Umbilical cord (tissue), 2 donors: ENCODE measurements at places on chromosomes 1 and 21. TPM values are rescaled to one million over a fixed set of nuclear protein-coding genes. Genes with fewer than 3 reads are reported as not detected.

GRCh38 chr1:36583080-36583479, 100.4 kb upstream of the CSF3R start:
- no peak for DNase-seq

GRCh38 chr1:172682812-172683211, 23.9 kb downstream of the FASLG start:
- no peak for DNase-seq

DNA sequence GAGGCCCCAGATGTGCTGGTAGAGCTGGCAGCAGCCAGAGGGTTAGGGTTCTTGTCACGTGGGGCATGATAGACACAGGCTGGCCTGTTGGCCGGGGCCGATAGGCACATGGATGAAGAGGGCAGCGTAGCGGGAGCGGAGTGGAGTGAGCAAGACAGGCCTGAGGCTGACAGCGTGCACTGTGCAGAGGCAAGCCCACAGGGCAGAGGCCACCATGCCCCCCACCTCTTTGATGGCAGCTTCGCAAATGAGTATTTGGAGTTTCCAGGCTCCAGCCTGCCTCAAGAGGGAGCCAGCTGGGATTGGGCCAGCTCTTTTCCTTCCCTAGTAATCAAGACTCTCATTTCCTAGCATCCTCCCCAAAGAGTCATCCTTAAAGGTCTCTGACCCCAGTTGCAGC, 43.5 kb downstream of the TMCC2 start:
- DNase-seq: no peak

DNA sequence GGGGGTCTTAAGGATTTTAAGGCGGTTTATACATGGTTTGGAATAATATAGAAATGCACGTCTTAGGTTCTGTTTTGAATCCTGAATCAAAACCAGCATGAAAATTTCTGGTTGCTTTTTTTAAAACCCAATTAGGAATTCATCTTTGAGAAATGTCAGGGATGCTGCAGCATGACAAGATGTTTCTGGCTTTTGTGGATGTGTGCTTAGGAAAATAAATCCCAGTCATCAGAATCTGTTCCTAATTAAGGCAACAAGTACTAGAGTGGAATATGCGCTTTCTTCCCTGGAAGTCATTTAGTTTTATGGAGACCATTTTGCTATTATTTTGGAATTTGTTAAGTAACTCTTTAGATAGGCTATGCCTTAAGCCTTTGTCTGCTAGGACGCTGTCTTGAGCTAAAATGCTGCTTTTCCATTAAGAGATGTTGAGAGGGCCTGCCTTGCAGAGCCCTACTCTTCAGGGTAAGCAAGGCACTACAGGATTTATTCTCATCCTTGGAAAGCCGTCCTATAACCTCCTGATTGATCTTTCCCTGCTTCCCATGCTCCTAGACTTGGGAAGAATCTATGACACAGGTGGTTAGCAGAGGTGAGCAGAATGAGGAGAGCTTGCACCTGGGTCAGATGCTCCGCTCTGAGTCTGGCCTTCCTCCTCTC, 332.8 kb downstream of the DISC1 start:
- DNase-seq: no peak

DNA sequence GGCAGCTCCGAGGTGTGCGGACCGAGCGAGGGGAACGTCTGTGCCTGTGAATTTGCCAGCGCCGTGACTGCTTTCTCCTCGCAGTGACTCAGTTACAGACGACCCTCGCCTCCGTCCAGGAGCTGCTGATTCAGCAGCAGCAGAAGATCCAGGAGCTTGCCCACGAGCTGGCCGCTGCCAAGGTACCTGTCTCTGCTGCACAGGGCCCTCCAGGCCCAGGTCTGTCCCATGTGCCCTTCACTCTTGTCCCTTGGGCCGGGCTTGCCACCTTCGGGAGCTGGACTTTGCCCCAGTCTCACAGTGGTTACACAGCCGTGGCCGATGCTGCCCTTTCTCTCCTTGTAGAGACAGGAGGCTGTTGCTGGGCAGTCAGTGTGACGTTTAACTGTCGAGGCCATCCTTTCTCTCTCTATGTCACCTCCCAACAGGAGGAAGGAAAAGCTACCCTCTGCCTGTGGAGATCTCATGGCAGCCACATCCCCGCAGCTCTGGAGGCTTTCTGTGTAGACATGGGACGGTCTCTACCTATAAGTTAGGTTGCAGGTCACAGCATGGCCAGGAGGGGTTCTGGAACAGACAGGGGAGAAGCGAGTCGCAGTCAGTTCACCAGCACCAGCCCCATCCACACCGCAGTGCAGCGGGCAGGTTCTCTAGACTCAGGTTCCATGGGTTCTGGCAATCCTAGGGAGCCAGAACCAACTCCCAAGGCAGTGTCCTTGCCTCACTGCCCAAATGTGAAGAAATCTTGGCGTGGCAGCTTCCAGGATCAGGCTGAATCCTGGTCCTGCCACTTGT, 149.7 kb downstream of the PEX14 start:
- no peak for DNase-seq

- peak; percentile 32 for DNase-seq
Measured at GRCh38 chr1:30058970-30059369, 664.4 kb downstream of the MATN1 start.

DNA sequence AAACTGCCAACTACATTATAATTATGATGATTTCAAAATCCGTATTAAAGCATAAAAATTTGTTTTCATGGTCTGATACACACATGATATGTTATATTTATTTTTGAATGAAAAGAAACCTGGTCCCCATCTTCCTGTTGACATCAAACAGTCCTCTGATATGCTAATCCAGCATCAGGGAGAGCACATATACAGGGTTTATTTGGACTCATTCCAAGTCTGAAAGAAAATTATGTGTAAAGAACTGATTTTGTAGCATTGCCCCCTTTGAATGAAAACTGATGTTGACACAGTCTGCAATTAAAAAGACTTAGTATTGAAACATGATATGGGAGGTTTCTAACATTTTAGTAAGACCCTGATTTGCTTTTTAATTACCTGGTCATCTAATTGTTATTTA, 119.4 kb downstream of the NEK7 start:
- DNase-seq: no peak

DNA sequence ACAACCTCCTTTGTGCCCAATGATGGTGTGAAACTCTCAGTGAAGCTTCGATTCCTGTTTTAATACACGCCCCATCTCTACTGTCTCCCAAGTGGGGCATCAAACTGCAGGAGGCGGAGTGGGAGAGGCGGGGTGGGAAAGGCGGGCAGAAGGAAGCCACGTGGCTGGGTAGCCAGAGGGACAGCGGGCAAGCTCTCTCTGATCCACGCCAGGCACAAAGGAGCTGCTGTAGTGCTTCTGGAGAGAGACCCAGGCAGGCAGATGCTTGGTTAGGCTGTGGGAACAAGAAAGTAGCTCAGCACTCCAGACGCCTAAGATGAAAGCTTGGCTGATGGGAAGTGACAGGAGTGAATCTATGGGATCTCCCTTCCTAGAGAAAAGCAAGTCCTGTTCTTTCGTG, 25.7 kb downstream of the TRIM67 start:
- DNase-seq: no peak

- no peak for DNase-seq
Measured at GRCh38 chr1:9080705-9081291, 11.4 kb upstream of the SLC2A5 start.

GRCh38 chr1:54095546-54096226, 42.3 kb downstream of the TCEANC2 start:
- DNase-seq: no peak

- DNase-seq: peak; percentile 63
Measured at GRCh38 chr21:45308194-45309068, 20.7 kb upstream of the POFUT2 start.

DNA sequence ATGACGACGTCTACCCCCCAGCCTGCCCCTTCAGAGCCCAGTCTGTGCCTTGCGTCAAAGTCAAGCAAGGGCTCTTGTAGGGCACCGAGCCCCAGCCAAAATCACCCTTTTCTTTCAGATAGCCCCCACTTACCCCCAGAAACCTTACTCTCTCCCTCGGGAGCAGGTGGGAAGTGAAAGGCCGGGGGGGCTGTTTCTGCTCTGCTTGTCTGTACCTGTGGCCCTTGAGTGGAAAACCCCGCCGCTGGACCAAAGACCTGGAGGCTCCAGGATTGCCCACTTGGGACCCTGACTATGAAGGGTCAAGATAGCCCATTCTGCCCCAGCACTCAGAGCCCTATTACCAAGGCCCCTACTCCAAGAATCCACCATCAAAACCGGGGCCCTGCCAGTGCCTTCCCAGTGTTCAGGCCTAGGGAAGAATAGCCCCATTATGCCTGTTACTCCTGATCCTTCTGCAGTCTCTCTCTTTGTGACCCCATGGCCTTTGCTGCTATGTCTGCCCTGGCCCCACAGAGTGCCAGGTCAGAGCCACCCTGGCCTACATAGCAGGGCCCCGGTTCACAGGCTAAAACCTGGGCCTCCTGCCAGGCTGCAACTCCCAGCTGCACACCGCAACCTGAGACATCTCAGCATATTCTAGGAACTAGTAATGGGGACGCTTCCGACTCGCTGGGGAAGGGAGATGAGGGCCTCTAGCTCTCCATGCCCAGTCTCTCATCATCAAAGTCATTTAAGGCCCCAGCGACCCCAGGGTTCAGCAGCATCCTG, 22.2 kb upstream of the HPDL start:
- no peak for DNase-seq

DNA sequence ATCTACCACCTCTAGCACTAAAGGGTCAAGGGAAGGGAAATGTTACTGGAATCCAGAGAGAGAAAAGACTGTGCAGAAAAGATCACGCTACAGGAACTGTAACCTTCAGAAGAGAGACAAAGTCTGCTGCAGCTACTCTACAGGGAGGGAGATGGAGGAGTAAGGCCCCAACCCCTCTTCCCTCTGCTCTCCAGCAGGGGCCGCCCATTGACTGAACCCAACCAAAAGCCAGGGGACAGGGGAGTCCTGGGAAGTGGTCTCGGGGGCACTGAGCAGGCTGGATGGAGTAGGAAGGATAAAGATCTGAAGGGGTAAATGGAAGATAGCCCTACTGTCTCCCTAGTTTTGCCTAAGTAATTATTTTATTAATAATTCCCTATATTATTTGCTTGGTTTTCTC, 72.8 kb upstream of the NR5A2 start:
- DNase-seq: no peak

GRCh38 chr21:33300701-33301631, 23.8 kb upstream of the IFNAR1 start:
- DNase-seq: peak; percentile 48

DNA sequence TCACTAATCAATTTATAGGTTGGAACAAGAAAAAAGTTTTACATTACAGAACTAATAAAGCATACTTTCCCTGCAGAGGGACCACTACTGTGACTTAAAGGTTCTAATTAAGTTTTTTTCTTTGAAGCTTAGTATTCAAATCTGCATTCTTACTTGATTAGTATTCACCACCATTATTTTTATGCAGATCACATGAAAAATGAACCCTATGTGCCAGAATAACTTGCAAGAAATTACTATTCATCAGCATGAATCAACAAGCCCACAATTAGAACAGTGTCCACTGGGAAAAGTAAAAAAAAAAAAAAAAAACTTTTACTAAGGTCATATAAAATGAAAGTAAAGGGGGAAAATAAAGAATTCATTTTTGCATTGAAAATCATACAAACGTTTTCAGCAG, 90.8 kb downstream of the SMYD3 start:
- DNase-seq: no peak

GRCh38 chr1:54506594-54506993, 41.4 kb upstream of the ACOT11 start:
- no peak for DNase-seq

DNA sequence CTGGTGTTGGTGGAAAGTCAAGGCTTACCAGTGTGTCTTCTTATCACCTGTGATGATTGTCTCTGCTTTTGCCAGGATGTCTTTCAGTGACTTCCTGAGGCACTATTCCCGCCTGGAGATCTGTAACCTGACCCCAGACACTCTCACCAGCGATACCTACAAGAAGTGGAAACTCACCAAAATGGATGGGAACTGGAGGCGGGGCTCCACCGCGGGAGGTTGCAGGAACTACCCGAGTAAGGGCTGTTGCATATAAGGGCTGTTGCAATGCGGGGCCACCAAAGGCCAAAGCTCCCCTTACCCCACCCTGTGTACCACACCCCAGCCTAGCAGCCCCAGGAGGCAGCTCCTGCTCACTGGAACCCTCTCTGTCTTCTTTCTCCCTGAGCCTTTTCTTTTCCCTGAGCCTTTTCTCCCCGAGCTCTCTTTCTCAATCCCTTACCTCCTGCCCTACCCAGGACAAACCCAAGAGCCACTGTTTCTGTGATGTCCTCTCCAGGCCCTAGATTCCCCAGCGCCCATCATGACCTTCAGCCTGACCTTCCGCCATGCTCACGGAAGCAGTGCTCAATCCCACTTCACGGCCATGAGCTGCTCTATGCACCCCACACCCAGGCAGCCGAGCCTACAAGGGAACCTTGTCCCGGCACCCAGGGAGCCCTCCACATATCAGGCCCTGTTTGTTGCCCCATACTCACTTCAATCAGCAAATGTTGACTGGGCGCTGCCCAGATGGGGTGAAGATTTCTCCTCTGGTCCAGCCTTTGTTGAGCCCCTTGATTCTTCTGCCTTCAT, 40.6 kb downstream of the CAPN2 start:
- DNase-seq: no peak

DNA sequence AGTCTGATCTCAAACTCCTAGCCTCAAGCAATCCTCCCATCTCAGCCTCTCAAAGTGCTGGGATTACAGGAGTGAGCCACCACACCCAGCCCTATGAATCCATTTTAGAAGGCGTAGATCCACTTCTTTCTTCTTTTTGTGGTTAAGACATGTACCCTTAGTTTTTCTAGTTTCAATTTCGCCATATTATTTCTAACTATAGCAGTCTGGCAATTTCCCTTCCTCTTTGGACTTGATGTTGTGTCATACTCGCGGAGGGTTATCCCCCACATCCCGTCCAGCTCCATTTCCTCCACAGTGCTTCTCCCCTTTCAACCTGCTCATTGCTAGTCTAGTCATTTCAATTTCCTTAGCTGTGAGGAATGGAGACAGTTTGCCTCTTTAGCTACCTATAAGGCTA, 5.2 kb upstream of the LRRC8D start:
- DNase-seq: no peak

- DNase-seq: no peak
Measured at GRCh38 chr1:246773213-246773641, 49.0 kb downstream of the SCCPDH start.

- no peak for DNase-seq
Measured at GRCh38 chr1:202871367-202871766, 17.6 kb downstream of the RABIF start.

The INAVA gene
- total RNA-seq: 3.6 TPM

The WDR3 gene
- 15.6 TPM for total RNA-seq

The NFASC gene
- total RNA-seq: 6.0 TPM

The TDRD5 gene
- not detected for total RNA-seq

The INTS3 gene
- total RNA-seq: 31.8 TPM

The IL20 gene
- 2.2 TPM for total RNA-seq

The SLAMF1 gene
- total RNA-seq: 0.24 TPM

The TMEM79 gene
- total RNA-seq: 3.4 TPM

The ADORA3 gene
- total RNA-seq: 8.9 TPM

The OR2L3 gene
- total RNA-seq: 3.6 TPM

The CTH gene
- total RNA-seq: 3.4 TPM

The OR2T33 gene
- 2.6 TPM for total RNA-seq

The CYYR1 gene
- total RNA-seq: 16.9 TPM

The SLC6A9 gene
- total RNA-seq: 0.48 TPM

The TMEM52 gene
- total RNA-seq: not detected

The CTSS gene
- total RNA-seq: 64.5 TPM
